ENCODE measurements at places on chromosomes 1 and 21.
A peak's percentile ranks its signal among the peaks of the same experiment; 100 is the strongest.

DNA sequence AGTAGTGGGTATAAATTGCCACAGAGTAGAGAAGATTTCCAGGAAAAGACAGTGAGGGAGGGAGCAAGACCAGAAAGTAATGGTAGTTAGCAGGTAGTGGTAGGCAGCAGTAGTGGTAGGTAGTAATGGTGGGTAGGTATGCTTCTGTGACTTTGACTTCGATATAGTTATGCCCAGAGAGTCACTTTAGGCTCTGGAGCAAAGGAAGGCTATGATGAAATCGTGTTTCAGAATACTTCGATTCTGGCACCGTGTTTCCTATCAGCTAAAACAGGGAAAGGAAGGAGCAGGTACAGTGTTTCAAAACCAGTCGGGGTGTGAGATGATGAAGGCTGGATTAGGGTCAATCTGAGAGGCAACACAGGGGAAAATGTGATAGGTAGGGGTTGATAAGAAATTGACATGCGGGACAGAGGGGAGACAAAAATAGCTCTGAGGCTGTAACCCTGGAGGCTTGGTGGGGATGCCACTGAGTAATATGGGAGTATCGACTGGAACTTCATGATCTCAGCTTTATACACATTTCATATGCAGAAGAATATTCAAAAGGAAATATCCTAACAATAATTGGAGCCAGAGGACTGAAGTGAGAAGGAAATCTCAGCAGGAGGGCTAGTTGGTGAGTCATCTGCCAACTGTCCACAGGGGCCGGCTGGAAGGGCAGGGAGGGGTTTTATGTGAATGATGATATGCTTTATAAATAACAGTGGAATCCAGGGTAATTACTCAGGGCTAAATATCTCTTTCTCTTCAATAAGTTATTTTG is 25.2 kb upstream of the TRIM45 start:
- DNase-seq = peak; percentile 86

DNA sequence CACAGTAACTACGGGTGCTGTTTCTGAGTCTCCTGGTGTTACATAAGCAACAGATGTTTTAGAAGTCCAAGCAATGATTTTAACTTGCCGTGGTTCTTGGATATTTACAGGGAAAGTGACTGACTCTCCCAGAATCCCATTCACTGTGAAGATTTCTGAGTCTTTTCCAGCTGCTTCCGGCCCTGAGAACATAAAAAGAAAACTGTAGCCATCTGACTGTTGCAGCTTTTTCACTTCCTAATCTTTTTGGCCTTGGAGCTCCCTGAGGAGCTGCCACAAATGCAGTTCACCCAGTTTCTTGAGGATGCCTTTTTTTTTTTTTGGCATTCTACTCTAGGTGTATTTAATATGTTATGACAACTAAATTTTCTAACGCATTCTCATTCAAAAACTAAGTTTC is 13.7 kb downstream of the CD84 start:
- no peak for DNase-seq

DNA sequence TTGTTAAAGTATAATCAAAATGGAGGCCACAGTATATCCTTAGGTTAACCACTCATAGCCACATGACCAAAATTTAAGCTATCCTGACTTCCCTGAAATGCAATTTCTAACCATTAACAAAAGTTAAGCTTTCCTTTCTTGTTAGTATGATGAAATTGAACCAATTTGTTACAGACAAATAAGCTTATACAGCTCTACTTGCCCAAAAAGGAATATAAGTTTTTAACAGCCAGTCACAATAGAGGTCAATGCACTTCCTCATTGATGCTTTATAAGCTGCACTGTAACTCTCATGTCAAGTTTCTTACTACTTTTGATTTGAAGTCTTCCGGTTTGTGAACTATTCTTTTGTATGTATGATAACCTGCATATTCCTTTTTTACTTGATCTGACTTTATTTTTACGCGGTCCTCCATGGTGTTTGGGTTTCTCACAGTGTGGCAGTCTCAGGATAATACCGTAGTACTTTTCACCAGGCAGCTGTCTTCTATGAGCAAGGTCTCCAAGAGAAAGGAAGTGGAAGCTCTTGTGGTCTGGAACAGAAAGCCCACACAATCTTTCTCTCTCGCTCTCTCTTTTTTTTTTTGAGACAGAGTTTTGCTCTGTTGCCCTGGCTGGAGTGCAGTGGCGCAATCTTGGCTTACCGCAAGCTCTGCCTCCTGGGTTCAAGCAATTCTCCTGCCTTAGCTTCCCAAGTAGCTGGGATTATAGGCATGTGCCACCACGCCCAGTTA is 331.6 kb downstream of the SRGAP2C start:
- DNase-seq = no peak

- DNase-seq = peak; percentile 85
These were observed 24.1 kb downstream of the ETNK2 start for GRCh38 chr1:204127597-204128242.

GRCh38 chr1:44630116-44630515 is 44.2 kb downstream of the TMEM53 start:
- DNase-seq = no peak

DNA sequence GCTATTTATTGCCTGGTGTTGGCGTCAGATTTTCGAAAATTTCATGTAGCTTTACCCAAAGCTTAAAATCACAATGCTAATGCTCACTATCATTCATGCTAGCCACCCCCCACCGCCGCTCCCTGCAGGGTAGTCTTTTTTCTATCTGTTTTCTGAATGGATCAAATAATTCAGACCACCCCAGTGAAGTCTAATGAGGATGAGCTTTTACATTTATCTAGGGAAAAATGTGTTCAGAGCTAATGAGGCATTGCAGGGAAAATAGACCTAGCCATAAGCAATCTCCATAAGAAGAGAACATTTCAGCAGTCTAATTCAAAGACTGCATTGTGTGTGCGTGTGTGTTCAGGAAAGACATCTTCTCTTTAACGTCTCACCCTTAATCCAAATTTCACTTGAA is 533.0 kb upstream of the PRMT6 start:
- DNase-seq = no peak

DNA sequence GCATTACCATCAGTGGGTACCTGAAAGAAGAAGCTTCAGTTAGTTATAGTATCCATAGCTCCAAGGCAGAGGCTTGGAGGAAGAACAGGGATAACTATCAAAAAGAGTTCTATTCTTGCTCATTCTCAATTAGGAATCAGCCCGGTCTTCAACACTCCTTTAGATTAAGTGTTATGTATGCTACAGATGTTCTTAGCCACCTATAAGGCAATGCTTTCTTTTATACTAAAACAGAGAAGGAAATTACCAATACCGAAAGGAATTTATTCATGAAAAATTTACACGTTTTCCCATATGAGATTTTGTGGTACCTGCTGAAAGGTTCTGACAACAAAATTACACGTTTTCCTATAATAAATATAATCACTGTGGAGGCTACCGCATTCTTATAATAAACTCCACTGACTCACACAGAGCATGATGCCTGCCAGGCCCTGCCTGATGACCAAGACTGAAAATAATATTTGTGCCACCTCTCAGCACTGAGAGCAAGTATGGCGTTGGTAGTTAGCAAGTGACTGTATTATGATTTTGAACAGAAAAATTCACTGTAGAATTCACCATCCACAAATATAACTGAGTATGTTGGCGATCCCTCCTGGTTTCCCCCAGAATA is 58.3 kb downstream of the APP start:
- no peak for DNase-seq

DNA sequence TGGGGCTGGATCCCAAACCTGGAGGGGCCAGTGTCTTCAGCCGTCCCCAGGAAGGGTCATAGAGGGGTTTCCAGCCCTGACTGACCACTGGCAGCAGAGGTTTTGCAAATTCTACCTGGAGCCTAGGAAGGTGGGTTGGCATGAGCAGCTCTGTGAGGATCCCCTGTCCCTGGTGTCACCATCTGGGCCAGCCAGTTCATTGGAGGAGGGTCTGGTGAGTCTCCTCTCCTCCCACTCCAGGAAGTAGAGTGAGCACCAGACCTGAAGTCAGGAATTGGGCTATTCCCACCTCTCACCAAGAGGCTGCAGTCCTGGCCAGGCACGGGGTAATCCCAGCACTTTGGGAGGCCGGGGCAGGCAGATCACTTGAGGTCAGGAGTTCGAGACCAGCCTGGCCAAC is 57.4 kb downstream of the UBIAD1 start:
- no peak for DNase-seq

GRCh38 chr1:11770011-11770410 is 8.0 kb downstream of the C1orf167 start:
- DNase-seq = no peak
